ENCODE measurements at places on chromosomes 6 and 20.

- no peak for DNase-seq
Observed at GRCh38 chr20:53695797-53696527, 102.3 kb upstream of the ZNF217 start.

- DNase-seq, result no peak
Observed at GRCh38 chr20:53879048-53879684, 191.2 kb downstream of the BCAS1 start.

GRCh38 chr6:159232751-159233150 is 63.6 kb downstream of the FNDC1 start:
- DNase-seq, result no peak

DNA sequence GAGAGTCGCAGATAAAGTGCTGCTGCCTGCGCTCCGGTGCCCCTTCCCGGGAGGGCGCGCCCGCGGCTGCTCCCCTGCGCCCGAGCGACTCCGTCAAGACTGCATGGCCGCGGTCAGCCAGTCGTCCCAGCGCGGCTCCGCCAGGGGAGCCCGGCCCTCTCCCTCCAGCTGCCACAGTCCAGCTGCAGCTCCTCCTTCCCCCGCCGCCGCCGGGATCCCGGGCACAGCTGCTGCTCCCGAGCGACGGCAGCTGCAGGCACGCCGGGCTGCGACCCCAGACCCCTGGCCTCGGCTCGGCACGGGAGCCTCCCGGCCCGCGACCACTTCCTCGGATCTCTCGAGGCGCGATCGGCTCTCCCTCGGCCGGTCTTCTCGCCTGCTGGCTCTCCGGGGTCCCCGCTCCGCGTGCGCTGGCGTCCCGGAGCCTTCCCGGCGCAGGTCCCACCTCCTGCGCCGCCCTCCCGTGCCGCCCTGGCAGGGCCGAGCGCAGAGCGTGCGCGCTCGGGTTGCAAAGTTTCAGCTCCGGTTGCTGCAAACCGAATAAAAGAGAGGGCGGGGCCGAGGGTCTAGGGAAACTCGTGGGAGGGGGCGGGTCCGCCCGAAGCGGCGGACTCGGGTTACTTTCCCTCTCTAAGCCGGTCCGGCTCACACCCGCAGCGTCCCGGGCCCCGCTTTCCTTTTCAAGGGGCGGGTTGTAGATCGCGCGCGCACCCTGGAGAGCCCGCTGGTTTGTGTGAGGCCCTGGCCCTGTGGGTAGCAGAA is at the start of gene CNKSR3:
Gene CNKSR3, minus strand, starts transcription at position 542 of the 762 bp plus-strand sequence. CDS start 571 bp downstream, outside the sequence.
- peak; percentile 91 for DNase-seq

DNA sequence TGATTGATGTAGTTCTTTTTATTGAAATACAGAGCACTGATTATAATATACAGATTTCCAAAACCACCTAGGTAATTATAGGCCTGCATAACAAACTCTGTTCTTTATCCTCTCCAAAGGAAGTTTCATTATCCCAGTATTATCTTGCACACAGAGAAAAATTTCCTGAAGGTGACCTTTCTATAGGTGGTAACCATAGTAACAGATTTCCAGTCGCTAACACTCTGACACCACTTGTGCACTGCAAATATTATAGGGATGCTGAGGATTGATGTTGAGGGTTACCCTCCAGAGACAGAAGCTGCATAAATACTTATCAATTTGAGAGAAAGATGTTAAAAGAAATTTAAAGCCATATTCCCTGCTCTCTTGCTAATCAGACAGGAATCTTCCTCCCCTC is 274.5 kb upstream of the NRSN1 start:
- DNase-seq, result no peak

Data from forelimb muscle (tissue), 1 donor.